ENCODE measurements at places on chromosomes 3 and 15.

GRCh38 chr15:82971218-82971984, 14.6 kb upstream of the RAMAC start:
- DNase-seq: no peak

DNA sequence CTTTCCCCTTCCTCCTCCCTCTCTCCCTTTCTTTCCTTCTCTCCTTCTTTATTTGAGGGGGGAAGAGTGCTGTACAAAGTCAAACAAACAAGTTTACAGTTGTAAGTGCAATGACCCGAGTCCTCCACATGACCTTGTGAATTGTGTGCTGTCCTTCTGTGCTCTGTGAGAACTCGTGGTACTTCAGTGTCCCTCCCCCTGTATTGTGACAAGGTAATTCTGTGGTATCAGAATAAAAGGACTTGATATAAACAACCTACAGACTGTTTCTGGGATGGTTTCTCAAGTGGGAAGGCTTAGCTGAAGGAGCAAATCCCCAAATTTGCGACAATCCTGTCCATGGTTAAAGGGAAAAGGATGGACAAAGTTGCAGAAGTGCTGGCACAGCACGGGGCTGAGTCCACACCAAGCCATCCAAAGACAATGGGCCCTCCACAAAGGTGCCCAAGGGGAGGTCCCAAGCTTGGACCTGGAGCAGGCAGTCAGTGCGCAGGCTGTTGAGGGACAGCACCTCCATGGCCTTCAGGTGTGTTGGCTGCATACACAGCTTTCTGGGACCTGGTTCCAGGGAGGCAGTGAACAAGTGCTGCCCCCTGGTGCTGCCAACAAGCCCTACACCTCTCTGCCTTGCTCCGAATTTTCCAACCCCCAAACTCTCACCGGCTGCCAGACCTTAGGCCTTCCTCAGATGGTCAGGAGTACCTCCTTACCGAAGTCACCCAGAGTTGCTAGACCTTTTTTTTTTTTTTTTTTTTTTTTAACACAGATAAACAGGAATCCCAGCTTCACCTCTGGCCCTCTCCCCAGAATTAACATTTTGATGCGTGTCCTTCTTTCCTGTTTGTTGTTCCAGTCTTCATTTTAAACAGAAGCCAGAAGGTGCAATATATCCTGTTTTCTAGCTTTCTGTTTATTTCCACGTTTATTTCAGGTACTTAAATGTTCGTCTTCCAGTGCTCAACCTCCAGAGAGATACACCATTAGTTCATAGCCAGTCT, 2.6 kb upstream of the APEH start:
- DNase-seq: no peak

DNA sequence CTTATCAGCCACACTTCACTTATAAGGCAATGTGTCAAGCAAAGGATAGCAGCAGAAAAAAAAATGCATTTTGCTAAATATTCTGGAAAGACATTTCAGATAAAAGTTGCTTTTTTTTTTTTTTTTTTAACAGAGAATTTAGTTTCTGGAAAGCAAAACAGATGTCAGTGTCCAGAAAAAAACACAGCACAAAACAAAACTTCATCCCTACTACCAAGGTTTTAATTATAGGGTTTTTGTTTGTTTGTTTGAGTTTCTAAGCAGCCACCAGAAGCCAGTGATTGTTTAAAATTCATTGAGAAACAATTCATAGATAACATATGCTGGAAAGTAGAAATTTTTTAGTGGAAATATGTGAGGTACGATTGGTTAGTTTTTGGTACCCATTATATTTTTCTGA, 1202.7 kb downstream of the OTOL1 start:
- no peak for DNase-seq

DNA sequence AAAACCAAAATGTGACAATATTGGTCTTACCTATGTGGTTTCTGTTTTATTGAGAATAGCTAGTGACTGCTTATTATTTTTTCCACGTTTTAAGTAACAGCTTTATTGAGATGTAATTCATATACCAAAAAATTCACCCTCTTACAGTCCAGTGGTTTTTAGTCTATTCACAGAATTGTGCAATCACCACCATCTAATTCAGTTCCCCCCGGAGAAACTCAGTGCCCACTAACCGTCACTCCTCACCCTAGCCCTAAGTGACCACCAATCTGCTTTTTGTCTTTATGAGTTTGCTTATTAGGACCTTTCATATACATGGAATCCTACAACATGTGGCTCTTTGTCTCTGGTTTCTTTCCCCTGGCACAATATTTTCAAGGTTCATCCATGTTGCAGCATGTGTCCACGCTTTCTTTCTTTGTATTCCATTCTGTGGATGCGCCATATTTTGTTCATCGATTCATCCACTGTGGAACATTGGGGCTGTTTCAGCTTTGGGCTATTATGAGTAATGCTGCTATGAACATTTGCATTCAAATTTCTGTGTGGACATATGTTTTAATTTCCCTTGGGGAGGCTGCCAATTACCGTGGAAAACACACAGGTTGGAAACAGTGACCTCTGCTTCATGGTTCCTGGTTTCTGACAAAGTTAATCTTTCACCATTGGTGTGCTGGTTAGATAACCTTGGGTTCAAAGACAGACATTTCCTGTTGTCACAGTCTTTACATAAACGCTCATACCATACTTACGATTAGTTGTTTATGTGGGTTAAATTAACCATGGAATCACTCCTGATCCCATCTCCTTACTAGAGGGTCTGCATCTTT, 3.2 kb upstream of the BCL2L10 start:
- DNase-seq: no peak

GRCh38 chr15:65361708-65362459, 15.9 kb downstream of the IGDCC3 start:
- no peak for DNase-seq

DNA sequence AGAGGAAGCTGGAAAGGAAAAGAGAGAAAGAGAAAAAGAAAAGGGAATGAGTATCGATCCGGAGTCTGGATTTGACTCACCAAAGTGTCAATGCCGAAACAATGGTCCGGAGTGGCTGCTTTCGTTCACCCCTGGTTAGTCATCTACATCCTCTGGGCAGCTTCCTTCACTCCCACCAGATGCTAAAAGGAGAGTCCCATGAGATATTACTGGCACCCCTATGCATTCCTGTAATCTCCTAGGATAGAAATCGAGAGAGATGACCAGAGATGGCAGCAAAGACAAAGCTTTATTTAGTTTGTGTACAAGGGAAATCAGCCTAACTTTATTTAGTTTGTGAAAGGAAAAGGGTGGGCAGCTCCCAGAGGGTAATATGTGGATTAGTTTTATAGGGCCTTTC, 622.2 kb downstream of the ZPLD1 start:
- no peak for DNase-seq

DNA sequence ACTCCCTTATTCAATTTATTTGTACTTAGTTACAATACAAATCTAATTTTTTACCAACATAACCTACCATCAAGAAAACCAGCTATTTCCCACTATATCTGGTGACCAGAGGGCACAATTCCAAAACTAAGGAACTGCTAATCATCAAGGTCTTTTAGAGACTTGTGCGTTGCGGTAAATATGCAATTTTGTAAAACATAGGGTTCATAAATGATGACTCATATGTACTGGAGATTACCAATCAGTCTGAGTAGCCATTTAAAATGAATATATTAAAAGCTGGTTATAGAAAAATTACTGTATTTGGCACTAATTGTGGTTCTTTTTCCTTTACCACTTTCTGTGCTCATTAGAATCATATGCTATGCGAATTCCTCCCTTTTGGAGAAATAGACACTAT, 859.6 kb downstream of the ROBO1 start:
- DNase-seq: no peak

DNA sequence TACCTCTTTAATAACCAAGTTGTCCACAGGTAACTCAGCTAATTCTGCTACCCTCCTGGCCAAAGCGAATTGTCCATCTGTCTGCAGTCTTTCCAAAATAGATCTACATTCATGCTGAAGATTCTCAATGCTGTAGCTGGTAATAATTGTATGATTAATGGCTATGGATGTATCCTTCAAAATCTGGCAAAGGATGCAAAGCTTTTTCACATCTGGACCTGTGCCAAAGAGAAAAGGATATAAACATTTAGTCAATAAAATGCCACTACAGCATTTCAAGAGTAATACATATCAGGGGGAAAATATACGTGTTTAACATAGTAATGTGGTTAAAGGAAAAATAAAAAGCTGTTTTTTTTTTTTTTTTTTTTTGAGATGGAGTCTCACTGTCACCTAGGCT, 48.7 kb downstream of the EIF3J start:
- DNase-seq: no peak

All from ascending aorta (tissue), 2 donors.